ENCODE measurements at places on chromosomes 4 and X.
A peak's percentile ranks its signal among the peaks of the same experiment; 100 is the strongest.

- no peak for DNase-seq
Measured at GRCh38 chr4:14023896-14024295, 396.4 kb upstream of the BOD1L1 start.

- DNase-seq = no peak
Measured at GRCh38 chrX:124249345-124249744, 83.1 kb upstream of the TEX13D start.

DNA sequence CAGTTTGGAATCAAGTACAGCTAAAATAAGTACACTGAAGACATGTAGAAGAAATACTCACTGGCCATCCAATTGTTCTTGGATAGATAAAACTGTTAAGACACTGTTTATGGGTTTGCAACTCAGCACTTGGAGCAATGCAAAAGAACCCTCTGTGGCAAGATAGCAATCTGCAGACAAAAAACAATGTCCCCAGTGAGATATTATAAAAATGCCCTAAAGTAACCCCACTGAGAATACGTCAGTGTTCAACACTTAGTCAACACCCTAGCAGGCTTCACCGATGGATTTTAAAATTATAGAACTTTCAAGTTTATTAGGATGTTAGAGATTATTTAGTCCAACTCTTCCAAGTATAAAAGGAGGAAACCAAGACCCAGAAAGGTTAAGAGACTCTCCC lies 47.5 kb upstream of the NDP start:
- peak; percentile 55 for DNase-seq

GRCh38 chr4:129359461-129359860 lies 263.5 kb downstream of the C4orf33 start:
- no peak for DNase-seq

- no peak for DNase-seq
Measured at GRCh38 chrX:34631479-34632220, 25.4 kb downstream of the TMEM47 start.

DNA sequence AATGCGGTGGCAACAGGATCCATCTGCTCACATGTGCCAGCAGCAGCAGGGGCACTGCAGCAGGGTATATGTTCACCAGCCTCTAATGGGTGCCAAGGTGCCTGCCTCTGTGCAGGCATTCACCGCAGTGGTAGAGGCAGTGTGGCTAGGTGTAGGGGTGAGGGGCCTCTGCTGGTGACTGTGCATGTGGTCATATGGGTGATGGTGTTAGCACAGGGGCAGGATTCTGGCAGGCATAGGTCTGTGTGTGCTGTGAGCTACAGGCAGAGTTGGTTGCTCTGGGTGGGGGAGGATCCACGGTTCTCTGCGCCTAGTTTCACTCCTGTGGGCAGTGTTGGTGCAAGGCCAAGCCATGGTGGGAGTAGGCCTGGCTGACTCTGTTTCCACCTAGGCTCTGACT lies 566.5 kb upstream of the GNPDA2 start:
- DNase-seq = no peak

DNA sequence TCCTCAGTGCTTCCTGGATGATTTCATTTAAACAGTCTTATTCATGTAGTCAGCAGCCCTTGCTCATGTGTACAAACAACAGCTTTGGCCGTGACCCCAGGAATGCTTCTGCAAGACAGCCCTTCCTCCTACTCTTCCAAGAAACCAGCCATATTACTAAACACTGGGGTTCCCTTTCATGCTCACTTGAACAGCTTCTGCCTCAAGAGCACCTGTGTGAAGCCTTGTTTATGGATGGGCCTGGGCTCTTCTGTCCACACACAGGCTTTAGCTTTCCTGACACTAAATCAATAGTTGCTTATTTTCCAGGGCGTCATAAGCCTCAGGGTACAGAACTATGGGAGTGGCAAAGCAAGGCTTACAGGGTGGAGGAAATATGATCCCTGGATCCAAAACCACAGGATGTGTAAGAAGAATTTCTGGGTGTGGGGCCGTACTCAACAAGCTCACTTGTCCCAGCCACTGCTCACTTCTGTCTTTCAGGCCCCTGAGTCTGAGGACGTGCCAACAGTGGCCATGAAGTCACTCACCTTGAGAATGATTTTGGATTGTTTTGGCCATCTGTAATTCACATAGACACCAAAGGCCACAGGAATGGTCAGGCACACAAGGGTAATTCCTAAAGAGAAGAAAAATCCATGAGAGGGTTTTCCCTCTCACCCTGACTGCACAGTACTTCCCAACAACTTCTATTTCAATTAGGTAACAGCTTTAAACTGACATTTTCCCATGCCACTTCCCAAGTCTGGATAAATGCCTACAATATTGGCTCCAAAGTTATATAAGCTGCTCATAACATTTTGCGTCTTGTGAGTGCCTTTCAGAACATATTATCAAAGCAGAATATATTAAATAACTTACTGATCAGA lies 17.7 kb downstream of the SLC10A6 start:
- no peak for DNase-seq

- DNase-seq = no peak
Measured at GRCh38 chr4:133868856-133869255, 332.7 kb downstream of the PABPC4L start.

DNA sequence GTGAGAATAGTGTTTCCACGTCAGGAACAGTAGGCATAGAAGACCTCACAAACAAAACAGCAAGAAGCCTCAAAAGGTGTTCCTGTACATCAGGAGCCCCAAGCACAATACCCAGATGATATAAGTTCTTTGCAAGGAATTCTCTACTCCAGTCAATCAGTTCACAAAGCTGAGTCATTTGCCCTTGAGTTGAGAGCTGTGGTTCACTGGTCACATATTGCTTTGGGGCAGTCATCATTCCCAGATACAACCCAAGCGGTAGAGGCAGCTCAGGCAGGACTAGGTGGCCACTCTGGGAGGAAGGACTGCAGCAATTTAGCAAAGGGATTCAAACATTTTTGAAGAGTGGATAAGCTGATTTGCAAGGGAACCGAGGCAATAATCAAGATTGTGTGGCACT lies 551.5 kb upstream of the ZFP42 start:
- DNase-seq = no peak

DNA sequence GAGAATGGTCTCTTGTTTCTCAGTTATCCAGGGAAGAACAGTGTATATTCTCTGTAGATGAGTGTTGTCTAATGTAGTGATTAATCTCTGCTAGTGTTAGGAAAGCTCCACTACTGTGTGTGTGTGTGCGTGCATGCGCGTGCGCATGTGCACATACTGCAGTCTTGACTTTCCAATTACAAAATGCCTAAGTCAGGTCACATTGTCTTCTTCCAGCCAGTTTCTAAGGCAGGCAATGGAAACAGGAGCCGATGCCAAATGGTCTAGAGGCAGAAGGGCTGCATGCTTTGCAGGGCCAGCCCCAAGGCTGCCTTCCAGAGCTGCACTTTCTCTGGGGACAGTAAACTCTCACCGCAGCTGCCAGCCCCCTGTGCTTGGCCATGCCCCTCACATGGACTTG lies 30.5 kb upstream of the NAP1L5 start:
- DNase-seq = no peak

DNA sequence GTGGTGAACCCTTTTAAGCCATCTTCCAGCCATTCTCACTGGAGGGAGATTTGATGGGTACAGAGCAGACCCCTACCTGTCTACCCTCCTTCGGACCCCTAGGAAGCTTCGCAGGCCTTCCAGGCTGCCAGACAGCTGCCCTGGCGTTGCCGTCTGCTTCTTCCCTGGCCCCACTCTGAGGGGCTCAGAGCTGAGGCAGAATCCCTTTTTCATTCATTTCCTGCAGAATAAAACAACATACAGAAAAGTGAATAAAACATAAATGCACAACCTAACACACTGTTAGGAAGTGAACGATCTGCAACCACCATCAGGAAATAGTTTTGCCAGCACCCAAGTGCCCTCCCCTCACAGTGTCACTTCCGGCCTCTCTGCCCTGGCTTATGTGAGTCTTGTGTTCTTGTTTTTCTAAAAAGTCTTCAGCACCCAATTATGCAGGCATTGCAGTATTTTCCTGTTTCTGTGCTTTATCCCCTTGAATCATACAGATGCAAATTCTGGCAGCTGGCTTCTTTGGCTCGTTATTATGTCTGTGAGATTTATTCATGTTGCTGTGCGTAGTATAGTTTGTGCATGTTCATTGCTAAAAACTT lies 5.6 kb upstream of the ADD1 start:
- DNase-seq = peak; percentile 68

DNA sequence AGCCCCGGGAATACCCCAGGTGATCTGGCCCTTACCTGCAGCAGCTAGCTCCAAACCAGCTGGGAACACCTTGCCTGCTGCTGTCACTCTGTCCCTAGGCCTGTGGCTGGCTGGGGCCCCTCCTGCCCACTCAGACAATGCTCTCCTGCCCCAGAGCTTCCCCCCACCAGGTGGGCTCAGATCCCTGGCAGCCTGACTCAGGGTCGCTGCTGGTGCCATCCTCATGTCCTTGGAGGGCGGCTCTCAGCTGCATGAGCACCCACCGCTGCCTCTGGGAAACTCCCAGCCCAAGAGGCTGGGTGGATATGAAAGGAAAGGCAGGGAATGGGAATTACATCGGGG lies 15.8 kb downstream of the C4orf50 start:
- no peak for DNase-seq

GRCh38 chrX:151538190-151539122 lies 25.0 kb upstream of the PASD1 start:
- DNase-seq = no peak

GRCh38 chr4:35760807-35761206 lies 483.5 kb downstream of the ARAP2 start:
- DNase-seq = no peak

GRCh38 chrX:16103625-16104024 lies 19.7 kb upstream of the GRPR start:
- no peak for DNase-seq

DNA sequence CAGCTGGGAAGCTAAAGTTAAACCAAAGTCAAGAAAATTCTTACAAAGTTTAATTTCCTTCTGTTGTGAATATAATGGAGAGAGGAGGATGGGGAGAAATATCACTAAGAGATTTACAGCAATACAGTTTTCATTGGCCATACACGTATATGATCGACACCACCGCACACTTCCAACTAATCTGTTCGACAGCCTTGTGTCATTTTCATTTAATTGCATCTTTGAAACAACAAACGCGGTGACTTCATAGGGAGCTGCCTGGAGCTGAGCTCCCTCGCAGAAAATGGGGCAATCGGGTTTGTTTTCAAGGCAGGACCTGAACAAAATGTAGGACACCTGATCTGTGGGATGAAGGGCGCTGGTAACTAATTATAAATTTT lies 1.3 kb downstream of the PTPN13 start:
- DNase-seq = no peak

All from globus pallidus (tissue), 1 donor.